ENCODE measurements at places on chromosomes 7 and 10.
A peak's percentile ranks its signal among the peaks of the same experiment; 100 is the strongest.

DNA sequence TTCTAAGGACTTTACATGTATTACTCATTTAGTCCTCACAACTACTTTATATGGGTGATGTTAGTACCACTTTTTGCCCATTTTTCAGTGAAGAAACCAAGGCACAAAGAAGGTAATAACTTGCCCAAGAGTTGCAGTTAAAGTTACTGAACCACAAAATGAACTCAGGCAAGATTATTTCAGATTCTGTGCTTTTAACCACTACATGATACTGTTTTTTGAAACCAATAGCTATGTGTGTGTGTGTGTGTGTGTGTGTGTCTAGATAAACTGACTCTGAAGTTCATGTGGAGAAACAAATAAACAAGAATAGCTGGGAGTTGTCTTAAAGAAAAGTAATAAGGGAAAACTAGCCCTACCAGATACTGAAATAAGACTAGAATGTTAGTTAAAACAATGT, 60.8 kb upstream of the OIT3 start:
- no peak for DNase-seq

- DNase-seq = no peak
Measured at GRCh38 chr7:64871761-64872160, 31.3 kb upstream of the ZNF273 start.

DNA sequence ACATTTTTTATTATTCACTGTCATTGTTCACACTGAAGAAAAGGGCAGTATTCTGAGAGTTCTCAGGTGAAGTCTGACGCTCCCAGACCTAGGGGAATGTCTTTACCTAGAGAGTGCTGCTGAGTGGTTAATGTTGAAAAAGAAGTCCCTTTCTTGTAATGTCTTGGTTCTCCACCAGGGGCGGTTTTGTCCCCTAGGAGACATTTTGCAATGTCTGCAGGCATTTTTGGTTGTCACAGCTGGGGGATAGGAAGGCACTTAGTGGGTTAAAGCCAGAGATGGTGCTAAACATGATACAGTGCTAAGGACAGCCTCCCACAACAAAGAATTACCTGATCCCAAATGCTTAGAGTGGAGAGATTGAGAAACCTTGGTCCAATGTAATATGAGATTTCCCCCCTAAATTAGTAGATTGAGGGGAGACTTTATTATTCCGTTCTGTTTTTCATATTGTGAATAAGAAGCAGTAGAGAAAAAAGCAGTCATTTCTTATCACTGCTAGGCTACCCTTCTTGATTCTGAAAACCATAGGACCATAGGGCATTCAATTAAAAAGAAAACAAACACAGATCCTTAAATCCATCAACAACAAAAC, 13.1 kb downstream of the UMAD1 start:
- peak; percentile 12 for DNase-seq

- no peak for DNase-seq
Measured at GRCh38 chr7:3951316-3952055, 650.4 kb downstream of the SDK1 start.

GRCh38 chr10:94521276-94522250, 24.0 kb upstream of the HELLS start:
- DNase-seq = no peak

DNA sequence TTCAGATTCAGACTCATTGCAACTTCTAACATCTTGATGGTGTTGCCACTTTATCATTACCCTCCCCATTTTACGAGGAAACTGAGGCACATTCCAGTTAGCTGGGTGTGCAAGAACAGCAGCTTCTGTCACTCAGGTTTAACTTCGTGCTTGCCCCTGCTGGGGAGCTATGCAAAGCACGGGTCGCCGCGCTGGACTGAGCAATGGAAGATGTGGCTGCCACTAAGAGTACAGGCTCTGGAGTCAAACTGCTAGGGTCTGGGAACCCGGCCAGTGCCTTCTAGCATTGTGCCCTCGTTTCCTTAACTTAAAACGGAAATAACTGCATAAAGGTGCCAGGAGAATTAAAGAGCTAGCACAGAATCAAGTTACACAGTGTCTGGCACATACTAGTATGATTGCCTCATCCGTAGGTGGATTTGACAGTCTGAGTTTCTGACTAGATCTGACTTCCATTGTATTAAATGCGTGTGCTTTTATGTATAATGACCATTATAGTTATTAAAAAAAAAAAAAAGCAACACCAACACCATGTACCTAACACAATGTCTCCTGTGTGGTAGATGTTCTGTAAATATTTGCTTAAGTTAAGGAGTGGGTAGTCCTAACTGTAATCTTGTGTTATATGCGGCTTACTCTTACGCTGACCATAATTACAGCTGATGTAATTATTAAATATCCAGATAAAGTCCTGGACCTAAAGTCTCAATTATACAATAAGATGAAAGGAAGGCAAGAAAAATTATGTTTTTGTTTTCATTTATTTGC, 842 bp downstream of the ZNF22 start:
- peak; percentile 43 for DNase-seq

DNA sequence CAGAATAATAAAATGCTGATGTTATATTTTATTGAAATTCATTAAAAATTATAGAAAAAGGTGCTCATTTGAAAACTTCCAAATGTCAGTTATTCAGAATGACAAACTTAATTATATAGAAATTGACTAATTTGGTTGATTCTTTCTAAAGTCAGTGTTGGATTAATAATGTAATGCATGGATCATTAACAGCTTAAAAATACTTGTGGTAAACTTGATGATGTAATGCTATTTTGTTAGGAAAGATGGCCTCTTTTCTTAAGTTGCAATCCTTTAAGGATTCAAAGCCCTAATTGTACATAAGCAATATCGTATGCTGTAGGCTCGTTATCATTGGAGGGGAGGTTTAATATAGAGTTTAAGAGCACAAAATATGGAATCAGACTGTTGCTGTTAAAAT, 141.2 kb downstream of the ZEB1 start:
- DNase-seq = no peak

DNA sequence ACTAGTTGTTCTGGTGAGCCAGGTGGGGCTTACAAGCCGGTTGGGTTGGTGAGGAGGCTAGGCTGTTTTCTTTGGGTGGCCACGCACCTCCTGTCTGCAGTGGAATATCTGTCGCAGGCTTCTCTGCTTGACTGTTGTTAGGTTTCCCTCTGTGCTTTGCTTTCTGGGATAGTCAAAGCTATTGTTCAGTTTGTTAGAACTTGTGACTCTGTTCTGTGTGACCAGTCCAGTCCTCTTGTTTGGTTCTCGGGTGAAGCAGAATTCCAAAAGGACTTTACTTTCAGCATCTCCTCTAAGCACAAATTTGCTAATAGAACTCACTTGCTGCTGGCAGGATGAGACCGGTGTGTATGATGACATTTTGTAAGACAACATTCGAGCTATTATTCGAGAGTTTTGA, 105.3 kb downstream of the CREB5 start:
- DNase-seq = no peak

DNA sequence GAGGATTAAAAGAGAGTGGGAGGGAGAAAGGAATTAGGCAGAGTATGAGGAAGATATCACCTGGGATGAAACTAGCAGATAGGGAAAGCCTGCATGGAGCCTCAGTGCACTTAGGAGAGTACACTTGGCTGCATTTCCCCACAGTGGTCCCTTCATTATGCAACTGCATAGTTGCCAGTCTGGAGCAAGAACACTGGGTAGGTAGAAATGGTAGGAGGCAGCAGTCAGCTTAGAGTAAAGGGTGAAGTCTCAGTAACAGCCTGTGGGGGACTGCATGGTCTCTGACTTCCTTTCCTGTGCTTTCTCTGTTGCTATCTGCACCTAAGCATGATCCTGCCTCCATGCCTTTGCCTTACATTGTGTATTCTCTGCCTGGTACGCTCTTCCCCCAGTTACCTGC, 14.0 kb upstream of the PCGF5 start:
- no peak for DNase-seq

DNA sequence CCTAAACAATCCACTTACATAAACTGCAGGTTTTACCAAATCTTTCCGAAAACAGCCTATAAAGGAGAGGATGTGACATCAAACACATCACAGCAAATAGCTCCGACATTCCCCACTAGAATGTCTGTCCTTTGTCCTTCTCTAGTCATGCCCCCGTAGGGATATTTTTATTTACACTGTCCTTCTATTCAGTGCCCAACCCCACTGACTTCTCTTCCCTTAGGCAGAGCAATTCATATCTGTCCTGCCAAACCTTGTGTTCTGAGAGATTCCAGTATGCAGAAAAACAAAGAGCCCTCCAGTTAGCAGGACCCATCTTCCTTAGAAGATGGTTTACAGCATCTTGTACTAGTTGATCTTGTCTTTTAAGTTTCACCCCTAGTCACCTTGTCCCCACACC, 5.4 kb upstream of the GLI3 start:
- DNase-seq = no peak

DNA sequence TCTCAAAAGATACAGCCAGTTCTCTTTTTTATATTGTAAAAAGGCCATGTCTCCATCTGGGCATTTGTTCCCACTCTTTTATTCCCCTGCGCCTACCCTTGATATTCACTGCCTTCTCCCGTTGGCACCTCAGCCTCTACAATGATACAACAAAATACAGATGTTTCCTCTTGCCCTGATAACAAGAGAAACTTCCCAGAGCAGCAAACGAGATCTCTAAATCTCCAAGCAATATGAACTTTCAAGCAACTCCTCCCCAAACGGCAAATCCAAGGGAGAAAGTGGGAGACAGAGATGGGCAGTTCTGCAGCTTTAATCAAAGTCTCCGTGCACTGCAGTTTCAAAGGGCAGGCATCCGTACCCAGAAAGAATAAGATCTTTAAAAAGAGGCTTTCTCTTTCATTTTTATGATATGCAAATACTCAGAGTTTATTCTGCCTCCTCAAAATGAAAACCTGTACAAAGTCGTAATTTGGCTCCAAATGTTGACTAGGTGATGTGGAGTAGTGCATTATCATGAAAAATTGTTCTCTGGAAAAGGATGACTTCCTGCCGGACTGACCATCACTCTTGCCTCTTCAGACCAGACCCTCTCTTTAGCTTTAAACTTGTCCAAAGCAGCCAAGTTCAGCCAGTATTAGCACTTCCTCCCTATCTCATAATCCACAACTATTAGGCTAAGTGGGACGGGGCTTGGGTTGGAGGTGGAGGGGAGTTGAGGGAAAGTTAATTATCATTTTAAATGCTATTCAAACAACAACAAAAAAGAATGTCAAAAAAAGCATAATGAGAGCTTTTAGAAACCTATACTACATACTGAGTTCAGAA, 682 bp downstream of the HGF start:
- no peak for DNase-seq

- DNase-seq = peak; percentile 8
Measured at GRCh38 chr10:11742009-11742778, at the start of gene ECHDC3. ECHDC3 (plus strand) TSS chr10:11742382; CDS start chr10:11742577, 195 bp downstream.

- DNase-seq = no peak
Measured at GRCh38 chr10:38147686-38148085, 53.5 kb downstream of the ZNF37A start.

DNA sequence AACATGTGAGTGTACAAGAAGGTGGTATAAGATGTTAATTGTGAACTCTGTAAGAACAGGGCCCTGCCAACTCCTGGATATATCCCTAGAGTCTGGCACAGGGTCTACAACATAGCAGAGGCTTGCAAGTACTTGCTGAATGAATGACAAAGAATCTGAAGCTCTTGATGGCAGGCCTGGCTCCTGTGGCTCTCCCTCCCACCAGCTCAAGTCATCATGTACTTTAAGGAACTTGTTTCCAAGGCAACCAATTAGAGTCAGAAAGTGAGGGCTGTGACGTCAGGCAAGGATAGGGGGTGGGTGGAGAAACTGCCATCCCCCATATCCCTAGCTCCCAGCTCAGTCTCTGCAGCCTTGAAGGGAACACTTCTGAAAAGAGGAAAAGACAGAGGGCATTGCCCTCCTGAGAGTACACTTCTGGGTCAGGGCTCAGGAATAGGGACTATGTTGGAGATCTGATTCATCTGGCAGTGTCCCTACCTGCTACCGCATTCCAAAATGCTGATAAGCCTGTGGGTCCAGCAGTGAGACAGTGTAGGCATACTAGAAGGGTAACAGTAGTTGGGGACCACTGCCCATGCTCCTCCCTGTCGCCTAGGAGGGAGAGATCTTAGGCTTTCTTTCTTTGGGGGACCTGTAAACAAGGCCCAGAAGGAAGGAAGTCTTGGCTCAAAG, 34.6 kb upstream of the BTRC start:
- DNase-seq = no peak

GRCh38 chr10:79401015-79401921, 44.2 kb downstream of the ZCCHC24 start:
- DNase-seq = no peak

DNA sequence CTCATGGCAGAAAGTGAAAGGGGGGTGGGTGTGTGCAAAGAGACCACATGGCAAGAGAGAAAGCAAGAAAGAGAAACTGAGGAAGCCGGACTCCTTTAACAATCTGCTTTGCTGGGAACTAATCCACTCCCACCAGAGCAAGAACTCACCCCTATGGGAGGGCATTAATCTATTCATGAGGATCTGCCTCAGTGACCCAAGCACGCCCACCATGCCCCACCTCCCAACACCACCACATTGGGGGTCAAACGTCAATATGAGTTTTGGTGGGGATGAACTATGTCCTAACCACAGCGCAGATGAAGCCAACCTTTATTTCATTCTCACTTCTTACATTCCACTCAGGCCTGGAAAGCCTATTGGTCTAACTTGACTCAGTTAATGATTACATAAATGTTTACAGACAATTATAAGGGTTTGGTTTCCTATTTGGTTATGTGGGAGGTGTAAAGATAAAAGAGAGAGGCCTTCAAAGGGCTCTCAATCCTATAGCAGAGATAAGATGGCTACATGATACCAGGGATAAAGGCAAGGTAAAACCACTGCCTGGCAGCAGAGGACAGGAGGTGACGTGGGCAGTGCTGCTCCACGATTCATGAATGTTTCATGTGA, 601.8 kb downstream of the PARD3 start:
- DNase-seq = no peak

DNA sequence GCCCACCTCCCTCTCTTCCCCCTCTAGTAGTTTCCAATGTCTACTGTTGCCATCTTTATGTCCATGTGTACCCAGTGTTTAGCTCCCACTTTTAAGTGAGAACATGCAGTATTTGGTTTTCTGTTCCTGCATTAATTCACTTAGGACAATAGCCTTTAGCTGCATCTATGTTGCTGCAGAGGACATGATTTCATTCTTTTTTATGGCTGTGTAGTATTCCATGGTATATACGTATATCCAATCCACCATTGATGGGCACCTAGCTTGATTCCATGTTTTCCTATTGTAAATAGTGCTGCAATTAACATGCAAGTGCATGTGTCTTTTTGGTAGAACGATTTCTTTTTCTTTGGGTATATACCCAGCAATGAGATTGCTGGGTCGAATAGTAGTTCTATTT, 170.4 kb downstream of the NOC3L start:
- no peak for DNase-seq

GRCh38 chr10:60139798-60140566, 233.6 kb upstream of the CCDC6 start:
- DNase-seq = no peak

GRCh38 chr7:1313613-1314012, 80.9 kb downstream of the UNCX start:
- no peak for DNase-seq

GRCh38 chr7:55420530-55420929, 55.4 kb downstream of the LANCL2 start:
- no peak for DNase-seq

DNA sequence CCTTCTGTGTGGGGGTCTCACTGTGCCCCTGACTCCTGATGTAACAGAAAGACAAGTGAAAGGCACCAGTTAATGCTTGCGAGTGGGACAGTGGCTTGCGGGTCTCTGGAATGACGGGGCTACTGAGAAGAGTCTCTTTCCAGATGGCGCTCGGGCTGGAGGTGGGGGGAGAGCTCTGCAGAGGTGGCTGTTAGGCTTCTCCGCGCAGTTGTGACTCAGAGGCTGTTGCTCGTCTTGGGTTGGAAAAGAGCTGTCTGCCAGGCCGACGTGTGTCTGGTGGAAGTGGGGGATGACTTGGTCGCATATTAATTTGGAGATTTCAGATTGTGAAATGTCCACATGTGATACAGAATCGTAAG, 27.9 kb upstream of the SH2B2 start:
- no peak for DNase-seq
